Parietal lobe (tissue), 2 donors: ENCODE measurements at places on chromosomes 1 and 21. TPM values are rescaled to one million over a fixed set of nuclear protein-coding genes. Genes with fewer than 3 reads are reported as not detected.

The FCRL1 gene
- not detected for total RNA-seq

The TMEM61 gene
- not detected for total RNA-seq

The CFHR1 gene
- 0.31 TPM for total RNA-seq

The C1orf105 gene
- not detected for total RNA-seq

The CD101 gene
- total RNA-seq, result 4.4 TPM

The FCRL5 gene
- not detected for total RNA-seq

The CFHR5 gene
- total RNA-seq, result not detected

The CA6 gene
- not detected for total RNA-seq
